Cardiac ventricle fibroblast (primary cell): ENCODE measurements at places on chromosomes 2 and 18. TPM values are rescaled to one million over a fixed set of nuclear protein-coding genes. Genes with fewer than 3 reads are reported as not detected.

Gene TXNDC2
- total RNA-seq = 0.19 TPM in 1 of 2 replicates, not detected in the other

Gene TRPM8
- not detected in 2 replicates for total RNA-seq

Gene SERPINE2
- 99.2 and 113 TPM in 2 replicates for total RNA-seq

Gene IFIH1
- 5.2 and 5.4 TPM in 2 replicates for total RNA-seq

Gene HAAO
- total RNA-seq = 0.64 TPM in 1 of 2 replicates, not detected in the other

Gene GRP
- total RNA-seq = not detected in 2 replicates

Gene GAREM2
- 4.0 and 4.2 TPM in 2 replicates for total RNA-seq

Gene IL36G
- total RNA-seq = not detected in 2 replicates

Gene COMMD1
- total RNA-seq = 31.6 and 44.7 TPM in 2 replicates

Gene EMILIN2
- total RNA-seq = 16.3 and 20.6 TPM in 2 replicates

Gene FBLN7
- total RNA-seq = 4.6 and 8.9 TPM in 2 replicates

Gene FOXD4L1
- 0.15 TPM in 1 of 2 replicates, not detected in the other for total RNA-seq

Gene STARD6
- total RNA-seq = not detected in 2 replicates

Gene RAMP1
- 16.5 and 37.2 TPM in 2 replicates for total RNA-seq

Gene SFTPB
- not detected in 2 replicates for total RNA-seq

Gene CFAP53
- total RNA-seq = 0.62 and 0.78 TPM in 2 replicates

Gene MYO7B
- 0.06 TPM in 1 of 2 replicates, not detected in the other for total RNA-seq

Gene CD8B
- total RNA-seq = not detected in 2 replicates

Gene HOXD13
- not detected in 2 replicates for total RNA-seq

Gene PROC
- not detected in 2 replicates for total RNA-seq

Gene SLC19A3
- total RNA-seq = 5.2 and 9.9 TPM in 2 replicates

Gene LCT
- not detected in 2 replicates for total RNA-seq

Gene DNAH7
- 0.12 and 1.0 TPM in 2 replicates for total RNA-seq

Gene TGFA
- not detected in 2 replicates for total RNA-seq

Gene CD207
- not detected in 2 replicates for total RNA-seq

Gene IL18RAP
- 0.34 TPM in 1 of 2 replicates, not detected in the other for total RNA-seq

Gene SCYGR4
- not detected in 2 replicates for total RNA-seq

Gene SNORC
- 0.20 and 0.50 TPM in 2 replicates for total RNA-seq

Gene SNED1
- total RNA-seq = 176 and 211 TPM in 2 replicates

Gene ALPG
- not detected in 2 replicates for total RNA-seq

Gene DOCK10
- total RNA-seq = 3.8 and 5.1 TPM in 2 replicates

Gene KYNU
- 0.25 and 2.5 TPM in 2 replicates for total RNA-seq

Gene VIL1
- not detected in 2 replicates for total RNA-seq

Gene SNTG2
- total RNA-seq = 0.78 TPM in 1 of 2 replicates, not detected in the other

Gene RUFY4
- total RNA-seq = not detected in 2 replicates

Gene ZDBF2
- 5.2 and 5.3 TPM in 2 replicates for total RNA-seq

Gene HOXD1
- not detected in 2 replicates for total RNA-seq

Gene MRPL33
- 98.1 and 106 TPM in 2 replicates for total RNA-seq

Gene MAP2
- total RNA-seq = 5.8 and 6.0 TPM in 2 replicates

Gene INPP5D
- total RNA-seq = 0.10 and 0.94 TPM in 2 replicates

Gene MAP3K19
- not detected in 2 replicates for total RNA-seq

Gene ALPP
- not detected in 2 replicates for total RNA-seq

Gene CYP26B1
- 11.0 and 12.7 TPM in 2 replicates for total RNA-seq

Gene SOWAHC
- total RNA-seq = 12.4 and 13.6 TPM in 2 replicates

Gene HOXD4
- total RNA-seq = 0.87 TPM in 1 of 2 replicates, not detected in the other

Gene SP100
- total RNA-seq = 78.8 and 88.2 TPM in 2 replicates

Gene SP5
- not detected in 2 replicates for total RNA-seq

Gene TMEM200C
- total RNA-seq = not detected in 2 replicates

Gene OR6B2
- total RNA-seq = not detected in 2 replicates

Gene SLC23A3
- total RNA-seq = 0.25 and 0.44 TPM in 2 replicates

Gene CRIM1
- total RNA-seq = 62.3 and 68.2 TPM in 2 replicates

Gene C2orf80
- not detected in 2 replicates for total RNA-seq

Gene CNDP1
- not detected in 2 replicates for total RNA-seq

Gene CDH2
- 12.4 and 13.9 TPM in 2 replicates for total RNA-seq
